ENCODE measurements at places on chromosomes 1 and 21. TPM values are rescaled to one million over a fixed set of nuclear protein-coding genes. Genes with fewer than 3 reads are reported as not detected.
A peak's percentile ranks its signal among the peaks of the same experiment; 100 is the strongest.

- H3K4me1 ChIP-seq = peaks cover 5% of the 10 kb centered on the region
- H3K27me3 ChIP-seq = no peaks in the 10 kb centered on the region
- peak; percentile 37 for DNase-seq
- H3K27ac ChIP-seq = peak overlapping the region; percentile 65
Observed at GRCh38 chr1:1628754-1629429, 3.1 kb upstream of the MMP23B start.

DNA sequence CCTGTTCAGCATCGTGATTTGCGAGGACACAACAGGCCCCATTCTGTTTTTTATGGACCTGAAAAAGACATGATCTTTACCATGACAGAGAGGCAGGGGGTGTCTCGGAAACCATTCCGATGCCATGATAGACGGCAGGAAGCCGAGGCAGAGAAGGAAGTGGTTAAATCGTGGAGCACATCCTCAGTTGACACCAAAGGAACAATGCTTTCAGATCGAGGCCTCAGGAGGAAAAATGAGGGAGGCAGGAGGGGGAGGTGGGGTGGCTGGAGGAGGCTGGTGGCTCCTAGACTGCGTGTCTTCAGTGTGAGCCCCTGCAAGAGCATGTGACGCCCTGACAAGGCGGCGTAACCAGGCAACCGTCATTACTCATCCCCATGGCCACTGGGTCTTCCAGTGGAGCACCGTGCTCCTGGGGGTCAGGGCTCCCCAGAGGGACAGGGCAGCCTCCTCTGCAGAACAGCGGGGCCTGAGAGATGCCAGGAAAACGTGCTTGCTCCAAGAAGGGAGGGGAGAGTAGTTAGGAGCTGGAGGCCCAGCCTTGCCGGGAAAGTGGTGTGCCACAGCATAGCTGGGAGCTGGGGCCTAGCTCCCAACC is 172.8 kb upstream of the TMEM51 start:
- no peak for DNase-seq
- no peaks in the 10 kb centered on the region for H3K27me3 ChIP-seq
- H3K4me3 ChIP-seq = no peak overlapping the region
- H3K36me3 ChIP-seq = no peaks in the 10 kb centered on the region

- H3K4me3 ChIP-seq = peak overlapping the region; percentile 97
- no peak for DNase-seq
- peak overlapping the region; percentile 92 for H3K27ac ChIP-seq
- H3K36me3 ChIP-seq = peaks cover 10% of the 10 kb centered on the region
Observed at GRCh38 chr21:39350094-39351005, 1.5 kb upstream of the HMGN1 start.

DNA sequence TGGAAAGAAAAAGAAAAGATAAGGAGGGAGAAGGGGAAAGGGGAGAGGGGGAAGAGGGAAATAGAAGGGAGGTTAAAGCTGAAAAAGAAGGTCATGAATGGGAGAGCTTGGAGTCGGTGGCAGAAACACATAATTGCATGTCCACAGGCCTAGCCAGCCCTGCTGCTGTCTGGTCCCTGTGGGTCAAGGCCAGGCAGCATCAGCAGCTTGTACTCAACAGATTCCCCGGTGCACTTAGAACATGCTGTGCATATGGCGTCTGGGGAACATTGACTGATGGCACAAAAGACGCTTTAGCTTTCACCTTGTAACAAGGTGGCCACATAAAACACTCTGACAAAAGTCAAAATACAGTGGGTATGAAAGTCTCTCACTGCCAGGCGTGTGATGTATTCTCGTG is 25.9 kb downstream of the COG2 start:
- no peak overlapping the region for H3K27ac ChIP-seq
- DNase-seq = no peak

- no peaks in the 10 kb centered on the region for H3K36me3 ChIP-seq
- no peak for DNase-seq
- H3K4me3 ChIP-seq = peak overlapping the region; percentile 50
Observed at GRCh38 chr1:226309398-226310244, 657 bp upstream of the LIN9 start.

- H3K36me3 ChIP-seq = no peaks in the 10 kb centered on the region
- no peak for DNase-seq
- H3K27me3 ChIP-seq = no peaks in the 10 kb centered on the region
- no peak overlapping the region for H3K4me3 ChIP-seq
Observed at GRCh38 chr1:8252266-8252951, 65.5 kb upstream of the SLC45A1 start.

DNA sequence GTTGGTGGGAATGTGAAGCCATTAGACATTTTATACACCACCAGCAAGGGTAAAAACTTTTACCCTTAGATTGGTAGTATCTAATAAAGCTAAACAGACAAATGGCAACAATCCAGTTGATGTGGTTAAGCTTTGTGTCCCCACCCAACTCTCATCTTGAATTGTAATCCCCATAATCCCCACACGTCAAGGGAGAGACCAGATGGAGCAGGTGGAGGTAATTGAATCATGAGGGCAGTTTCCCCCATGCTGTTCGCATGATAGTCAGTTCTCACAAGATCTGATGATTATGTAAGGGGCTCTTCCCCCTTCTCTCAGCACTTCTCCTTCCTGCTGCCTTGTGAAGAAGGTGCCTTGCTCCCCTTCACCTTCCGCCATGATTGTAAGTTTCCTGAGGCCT is 602.3 kb downstream of the NUF2 start:
- DNase-seq = no peak
- H3K27me3 ChIP-seq = no peaks in the 10 kb centered on the region
- H3K36me3 ChIP-seq = no peaks in the 10 kb centered on the region
- no peaks in the 10 kb centered on the region for H3K4me1 ChIP-seq

GRCh38 chr1:219172821-219173220 is 857 bp upstream of the LYPLAL1 start:
- H3K27ac ChIP-seq = no peak overlapping the region

DNA sequence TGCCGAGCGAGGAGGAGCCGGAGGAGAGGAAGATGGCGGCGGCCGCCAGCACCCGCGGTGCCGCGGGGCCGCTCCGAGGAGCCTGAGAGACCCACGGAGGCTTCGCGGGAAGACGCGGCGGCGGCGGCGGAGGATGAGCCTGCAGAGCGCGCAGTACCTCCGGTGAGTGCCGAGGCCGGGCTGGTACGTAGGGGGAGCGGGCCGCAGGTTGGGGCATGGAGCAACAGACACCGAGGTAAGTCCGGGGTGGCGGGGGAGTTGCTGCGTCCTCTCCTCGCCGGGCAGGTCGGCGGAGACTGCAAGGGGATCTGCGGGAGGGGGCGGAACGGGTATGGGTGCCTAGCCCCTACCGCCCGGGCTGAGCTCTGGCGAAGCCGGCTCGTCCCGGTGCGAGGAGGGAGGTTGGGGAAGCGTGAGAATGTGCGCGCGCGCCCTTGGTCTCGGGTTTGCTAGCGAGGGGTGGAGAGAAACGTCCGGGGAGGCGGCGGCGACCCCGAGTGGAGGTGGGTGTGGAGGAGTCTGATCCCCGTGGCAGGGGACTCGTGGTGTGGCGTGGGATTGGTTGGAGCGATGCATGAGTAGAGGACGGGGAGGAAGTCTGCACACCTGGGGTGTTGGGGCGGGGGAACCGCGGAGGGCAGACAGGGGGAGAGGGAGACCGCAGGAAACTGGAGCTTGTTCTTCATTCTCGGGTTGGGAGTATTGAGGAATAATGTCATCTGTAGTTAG is at the start of gene SMG7:
Gene SMG7, plus strand, starts transcription at position 12 of the 729 bp plus-strand sequence. Its CDS starts 122 bp downstream, at position 134.
- DNase-seq = no peak
- H3K27me3 ChIP-seq = no peaks in the 10 kb centered on the region
- H3K4me3 ChIP-seq = peak within 1 kb of the TSS; percentile 95

DNA sequence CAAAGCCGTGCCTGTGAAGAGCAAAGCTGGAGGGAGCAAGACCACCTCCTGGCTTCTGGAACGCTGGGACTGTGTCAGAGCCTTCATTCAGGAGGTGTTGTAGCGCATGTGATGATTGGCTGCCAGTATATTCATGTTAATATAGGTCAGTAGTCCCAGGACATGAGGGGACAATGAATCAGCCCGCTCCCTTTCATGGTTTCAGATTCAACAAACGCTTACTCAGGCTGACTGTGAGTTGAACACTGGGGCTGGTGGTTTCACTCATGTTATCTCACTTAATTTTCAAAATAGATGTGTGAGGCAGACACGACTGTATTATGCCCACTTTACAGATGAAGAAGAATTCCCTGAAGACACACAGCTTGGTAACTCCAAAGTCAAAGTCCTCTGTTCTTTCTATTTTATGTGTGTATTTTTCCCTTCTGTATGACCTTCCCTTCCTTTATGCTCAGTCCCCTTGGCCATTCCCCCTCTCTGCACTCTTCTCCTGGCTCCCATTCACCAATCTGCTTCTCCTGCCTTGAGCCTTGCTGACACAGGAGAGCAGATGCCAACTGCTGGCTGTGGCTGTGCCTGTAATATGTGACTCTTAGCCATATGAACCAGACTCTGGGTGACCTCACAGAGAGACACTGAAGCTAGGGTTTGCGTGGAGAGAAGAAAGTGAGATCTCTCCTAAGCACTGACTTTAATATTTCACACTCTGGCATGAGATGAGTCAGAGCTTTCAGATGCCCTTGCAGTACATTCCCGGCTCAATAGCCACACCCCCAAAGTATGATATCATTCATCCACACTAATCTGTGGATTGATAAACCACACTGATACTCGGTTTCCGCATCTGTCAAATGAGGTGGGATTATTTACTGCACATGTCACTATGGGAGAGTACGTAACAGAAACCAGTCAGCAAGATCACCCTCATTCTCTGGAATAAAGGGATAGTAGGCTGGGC is 31.4 kb upstream of the KIRREL1 start:
- no peaks in the 10 kb centered on the region for H3K36me3 ChIP-seq
- DNase-seq = no peak
- H3K4me1 ChIP-seq = no peaks in the 10 kb centered on the region
- no peak overlapping the region for H3K4me3 ChIP-seq

- peaks cover 46% of the 10 kb centered on the region for H3K4me1 ChIP-seq
- H3K27me3 ChIP-seq = no peaks in the 10 kb centered on the region
- H3K36me3 ChIP-seq = no peaks in the 10 kb centered on the region
Observed at GRCh38 chr21:34889676-34890469, 159.2 kb downstream of the RUNX1 start.

The WNT4 gene
- polyA plus RNA-seq = 0.08 TPM

The NES gene
- polyA plus RNA-seq = not detected

All from CD8-positive, alpha-beta memory T cell (primary cell).